CD8-positive, alpha-beta memory T cell (primary cell): ENCODE measurements at places on chromosomes 6 and 20.

- H3K4me1 ChIP-seq = no peaks in the 10 kb centered on the region
- H3K27ac ChIP-seq = no peak overlapping the region
- no peak overlapping the region for H3K4me3 ChIP-seq
Observed at GRCh38 chr20:62458275-62459251, 17.2 kb downstream of the GATA5 start.

- H3K4me3 ChIP-seq = no peak overlapping the region
- H3K27me3 ChIP-seq = no peaks in the 10 kb centered on the region
- DNase-seq = no peak
- H3K27ac ChIP-seq = no peak overlapping the region
Observed at GRCh38 chr6:13418844-13419243, 68.6 kb downstream of the GFOD1 start.

- no peak overlapping the region for H3K27ac ChIP-seq
- no peaks in the 10 kb centered on the region for H3K27me3 ChIP-seq
- H3K4me3 ChIP-seq = no peak overlapping the region
- no peaks in the 10 kb centered on the region for H3K4me1 ChIP-seq
- no peaks in the 10 kb centered on the region for H3K36me3 ChIP-seq
Observed at GRCh38 chr20:25355011-25355595, 35.5 kb downstream of the ABHD12 start.

GRCh38 chr20:18395544-18395943 lies 71.3 kb downstream of the DZANK1 start:
- H3K36me3 ChIP-seq = no peaks in the 10 kb centered on the region
- H3K4me3 ChIP-seq = no peak overlapping the region
- no peaks in the 10 kb centered on the region for H3K27me3 ChIP-seq

- H3K27me3 ChIP-seq = peaks cover 5% of the 10 kb centered on the region
- DNase-seq = no peak
- no peak overlapping the region for H3K27ac ChIP-seq
- no peaks in the 10 kb centered on the region for H3K4me1 ChIP-seq
- H3K36me3 ChIP-seq = no peaks in the 10 kb centered on the region
Observed at GRCh38 chr6:163309491-163310026, 105.0 kb upstream of the QKI start.

GRCh38 chr6:25629198-25629576 lies 22.8 kb upstream of the SCGN start:
- H3K27ac ChIP-seq = no peak overlapping the region

DNA sequence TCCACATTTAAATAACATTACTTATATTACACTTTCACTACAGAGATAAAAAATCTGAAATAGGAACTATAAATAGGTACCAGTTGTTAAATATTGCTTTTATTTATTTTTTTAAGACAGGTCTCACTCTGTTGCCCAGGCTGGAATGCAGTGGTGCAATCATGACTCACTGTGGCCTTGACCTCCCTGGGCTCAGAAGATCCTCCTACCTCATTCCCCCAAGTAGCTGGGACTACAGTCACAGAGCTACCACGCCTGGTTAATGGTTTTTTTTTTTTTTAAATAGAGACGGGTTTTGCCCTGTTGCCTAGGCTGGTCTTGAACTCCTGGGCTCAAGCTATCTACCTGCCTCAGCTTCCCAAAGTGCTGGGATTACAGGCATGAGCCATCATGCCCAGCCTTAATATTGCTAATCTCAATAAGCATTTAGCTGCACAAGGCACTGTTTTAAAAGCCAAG lies 17.3 kb downstream of the EEF1E1 start:
- no peak overlapping the region for H3K4me3 ChIP-seq

GRCh38 chr20:35575958-35576357 lies 34.1 kb downstream of the ERGIC3 start:
- H3K27me3 ChIP-seq = no peaks in the 10 kb centered on the region
- no peaks in the 10 kb centered on the region for H3K36me3 ChIP-seq
- H3K4me1 ChIP-seq = no peaks in the 10 kb centered on the region
- H3K4me3 ChIP-seq = no peak overlapping the region
- no peak for DNase-seq
